Natural killer cell treated with Interleukin-12 subunit alpha and Interleukin-12 subunit beta and Interleukin-15 and Interleukin-18, amount 100 ng/mL, for 72 hours (primary cell): ENCODE measurements at places on chromosomes 16 and 17. TPM values are rescaled to one million over a fixed set of nuclear protein-coding genes. Genes with fewer than 3 reads are reported as not detected.

ADGRG3 gene
- 25.4 TPM for total RNA-seq

KLHL11 gene
- 15.7 TPM for total RNA-seq

AP1G1 gene
- 120 TPM for total RNA-seq

SLC47A1 gene
- total RNA-seq: not detected

TBC1D3K gene
- total RNA-seq: not detected

CD300A gene
- 17.6 TPM for total RNA-seq

FZD2 gene
- not detected for total RNA-seq

ABCA10 gene
- 4.7 TPM for total RNA-seq

RNF227 gene
- 2.5 TPM for total RNA-seq

LITAFD gene
- not detected for total RNA-seq

TMED6 gene
- total RNA-seq: 5.0 TPM

DNAI2 gene
- not detected for total RNA-seq

MT4 gene
- not detected for total RNA-seq

ACSM2B gene
- not detected for total RNA-seq

STXBP4 gene
- total RNA-seq: 12.6 TPM

DLX4 gene
- 0.71 TPM for total RNA-seq

TCAP gene
- total RNA-seq: 2.5 TPM

ACSM2A gene
- total RNA-seq: not detected

SPIRE2 gene
- 2.5 TPM for total RNA-seq

ZNF423 gene
- total RNA-seq: not detected

PAQR4 gene
- total RNA-seq: 19.7 TPM

PTGES3L gene
- 0.55 TPM for total RNA-seq

CNGB1 gene
- not detected for total RNA-seq

POLDIP2 gene
- 74.9 TPM for total RNA-seq

BRICD5 gene
- 23.7 TPM for total RNA-seq

PRDM7 gene
- total RNA-seq: not detected

FGF11 gene
- total RNA-seq: 1.9 TPM

ZSCAN10 gene
- 0.22 TPM for total RNA-seq

MRC2 gene
- total RNA-seq: 2.0 TPM
